Stimulated activated CD8-positive, alpha-beta memory T cell treated with anti-CD3 and anti-CD28 coated beads, Interleukin-2, amount 100 ng/mL, for 1 hour (primary cell): ENCODE measurements at places on chromosomes 4 and X.
A peak's percentile ranks its signal among the peaks of the same experiment; 100 is the strongest.

- no peak for DNase-seq
Measured at GRCh38 chrX:46208225-46208854, 336.9 kb downstream of the ZNF674 start.

DNA sequence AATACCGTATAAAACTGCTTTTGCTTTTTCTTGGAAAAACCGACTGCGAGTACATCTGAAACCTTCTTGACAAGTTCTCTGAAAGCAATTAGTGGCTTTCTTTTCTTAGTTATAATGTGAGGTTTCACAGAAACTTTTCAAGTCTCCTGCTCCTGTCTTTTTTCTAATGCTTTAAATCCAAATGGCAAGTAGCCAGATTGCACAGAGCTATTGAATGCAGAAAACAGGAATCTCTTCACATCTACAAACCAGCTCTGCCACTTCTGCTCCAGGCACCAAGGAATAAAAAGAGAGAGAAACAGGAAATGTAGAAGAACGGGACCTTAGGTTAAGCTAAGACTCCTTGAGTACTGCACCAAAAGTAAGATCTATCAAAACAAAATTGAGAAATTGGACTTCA, 267.3 kb upstream of the TET2 start:
- DNase-seq = no peak

DNA sequence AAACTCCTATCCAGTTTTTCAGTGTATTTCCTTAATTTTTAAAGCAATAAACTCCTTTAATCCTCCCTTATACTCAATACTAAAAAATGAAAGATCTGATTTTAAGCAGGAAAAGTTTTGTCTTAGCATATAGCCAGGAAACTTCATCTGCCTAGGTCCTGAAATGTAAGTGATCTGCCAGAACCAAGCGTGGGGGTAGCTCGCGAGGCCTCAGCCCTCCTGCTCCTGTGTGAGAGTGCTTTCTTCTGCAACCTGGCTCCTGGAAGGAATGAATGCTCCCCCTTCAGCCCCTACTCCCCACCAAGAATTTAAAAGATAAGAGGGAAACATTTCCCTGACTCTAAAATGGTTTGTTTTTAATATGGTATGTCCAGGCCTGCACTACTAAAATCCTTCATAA, 160.1 kb downstream of the CBR4 start:
- no peak for DNase-seq

GRCh38 chrX:126575911-126576310, 23.3 kb upstream of the DCAF12L1 start:
- DNase-seq = no peak

GRCh38 chr4:129929052-129929451, 833.1 kb downstream of the C4orf33 start:
- DNase-seq = no peak

GRCh38 chr4:127686658-127687057, 43.5 kb upstream of the SLC25A31 start:
- DNase-seq = no peak

- peak; percentile 17 for DNase-seq
Measured at GRCh38 chr4:153152501-153153338, 51.5 kb upstream of the TRIM2 start.

- DNase-seq = no peak
Measured at GRCh38 chr4:151804821-151805220, 44.0 kb upstream of the GATB start.

DNA sequence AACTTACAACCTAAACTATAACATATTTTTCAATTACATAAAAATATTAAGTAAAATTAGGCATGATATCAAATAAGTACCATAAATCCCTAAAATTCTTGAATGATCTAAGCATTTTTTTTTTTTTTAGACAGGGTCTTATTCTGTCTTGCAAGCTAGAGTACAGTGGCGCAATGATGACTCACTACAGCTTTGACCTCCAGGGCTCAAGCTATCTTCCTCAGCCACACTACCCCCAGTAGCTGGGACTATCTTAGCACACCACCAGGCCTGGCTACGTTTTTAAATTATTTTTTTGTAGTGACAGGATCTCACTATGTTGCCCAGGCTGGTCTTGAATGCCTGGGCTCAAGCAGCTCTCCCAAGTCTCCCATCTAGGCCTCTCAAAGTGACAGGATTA, 1042.3 kb downstream of the FSTL5 start:
- DNase-seq = no peak

DNA sequence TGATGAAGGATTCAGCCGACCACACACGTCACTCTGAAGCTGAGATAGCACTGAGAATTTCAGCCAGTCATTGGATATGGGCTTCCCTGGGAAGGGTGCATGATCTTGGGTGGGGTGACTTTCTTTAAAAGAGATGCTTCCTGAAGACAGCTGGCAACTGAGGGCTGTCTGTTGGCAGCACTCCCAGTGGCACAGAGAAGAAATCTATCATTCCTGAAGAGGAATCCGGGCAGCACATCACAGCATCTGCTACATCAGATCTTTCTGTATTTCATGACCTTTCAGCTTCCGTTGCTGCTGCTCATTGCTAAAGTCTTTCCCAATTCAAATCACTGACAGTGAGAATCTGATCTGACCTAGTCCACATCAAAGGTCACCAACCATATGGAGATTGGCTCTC, 193.8 kb upstream of the RBPJ start:
- no peak for DNase-seq

DNA sequence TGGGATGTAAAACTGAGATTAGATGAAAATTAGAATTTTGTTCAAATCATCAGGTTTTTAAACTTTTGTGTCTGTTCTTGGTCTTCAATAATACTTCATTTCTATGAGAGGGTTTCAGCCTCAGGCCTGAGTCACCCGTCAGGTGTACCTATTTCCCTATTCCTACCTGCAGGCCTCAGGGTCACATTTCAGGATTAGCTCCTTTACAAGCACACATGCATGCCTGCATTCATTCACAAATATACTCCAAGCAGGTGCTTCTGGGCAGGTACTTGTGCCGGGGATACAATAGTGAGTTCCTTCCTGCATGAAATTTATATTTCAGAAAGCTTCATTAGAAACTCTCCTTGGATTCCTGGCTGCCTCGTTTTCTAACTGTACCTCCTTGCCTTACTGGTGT, 114.9 kb downstream of the SHISA3 start:
- no peak for DNase-seq

GRCh38 chrX:118974908-118975671, 672 bp downstream of the LONRF3 start:
- DNase-seq = no peak

DNA sequence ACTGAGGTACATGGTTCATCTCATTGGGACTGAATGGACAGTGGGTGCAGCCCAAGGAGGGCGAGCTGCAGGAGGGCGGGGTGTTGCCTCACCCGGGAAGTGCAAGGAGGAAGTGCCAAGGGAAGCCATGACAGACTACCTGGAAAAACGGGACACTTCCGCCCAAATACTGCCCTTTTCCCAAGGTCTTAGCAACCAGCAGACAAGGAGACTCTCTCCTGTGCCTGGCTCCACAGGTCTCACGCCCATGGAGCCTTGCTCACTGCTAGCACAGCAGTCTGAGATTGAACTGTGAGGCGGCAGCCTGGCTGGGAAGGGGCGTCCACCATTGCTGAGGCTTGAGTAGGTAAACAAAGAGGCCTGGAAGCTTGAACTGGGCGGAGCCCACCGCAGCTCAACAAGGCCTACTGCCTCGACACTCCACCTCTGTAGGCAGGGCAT, 14.7 kb upstream of the USP53 start:
- no peak for DNase-seq

DNA sequence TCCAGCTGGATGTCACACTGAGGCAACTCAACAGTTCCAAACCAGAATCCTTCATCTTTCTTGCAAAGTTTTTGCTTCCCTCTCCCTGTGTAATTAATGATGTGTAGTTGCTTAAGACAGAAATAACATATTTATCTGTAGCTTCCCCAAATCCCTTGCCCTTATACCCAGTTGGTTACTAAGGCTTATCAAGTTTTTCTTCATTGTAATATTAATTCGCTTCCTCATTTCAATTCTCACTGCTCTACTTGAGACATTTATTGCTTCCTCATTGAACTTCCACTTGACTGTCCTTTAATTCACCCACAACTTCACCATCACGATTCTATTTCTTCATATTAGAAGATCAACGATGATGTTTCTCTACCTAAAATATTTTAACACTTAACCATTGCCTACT, 386.6 kb upstream of the CPEB2 start:
- no peak for DNase-seq

GRCh38 chr4:67030636-67031035, 514.7 kb downstream of the CENPC start:
- DNase-seq = no peak

DNA sequence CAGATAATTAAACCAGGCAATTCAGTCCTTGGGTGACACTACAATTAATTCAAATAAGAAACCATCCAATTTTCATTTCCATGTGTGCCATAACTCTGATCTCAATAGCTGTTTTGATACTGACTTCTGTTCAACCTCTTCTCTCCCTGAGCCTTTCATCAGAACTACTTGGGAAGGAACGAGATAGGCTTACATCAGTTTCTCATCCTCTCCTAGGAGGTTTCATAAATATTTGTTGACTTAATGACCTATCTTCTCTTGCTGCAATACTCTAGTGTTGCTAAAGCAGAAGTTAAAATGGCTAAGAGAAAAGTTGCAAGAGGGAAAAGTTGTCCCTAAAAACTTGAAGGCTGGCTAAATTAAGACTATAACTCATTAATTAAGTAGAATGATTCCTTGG, 41.8 kb downstream of the PRKG2 start:
- DNase-seq = no peak

- DNase-seq = no peak
Measured at GRCh38 chr4:130738233-130738632, 1642.3 kb downstream of the C4orf33 start.

DNA sequence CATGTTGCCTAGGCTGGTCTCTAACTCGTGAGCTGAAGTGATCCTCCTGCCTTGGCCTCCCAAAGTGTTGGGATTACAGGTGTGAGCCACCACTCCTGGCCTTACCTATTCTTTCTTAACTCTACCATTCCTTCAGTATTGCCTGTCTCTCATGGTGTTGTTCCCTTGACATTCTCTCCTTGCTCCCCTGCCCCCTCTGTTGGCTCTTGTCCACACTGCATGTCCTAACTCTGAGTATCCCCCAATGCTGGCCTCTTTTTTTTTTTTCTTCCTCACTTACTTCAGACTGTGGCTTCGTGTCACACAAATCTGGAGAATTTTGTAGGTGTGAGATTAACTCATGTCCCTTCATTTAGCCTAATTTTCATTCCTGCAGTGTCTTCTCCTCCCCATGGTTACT, 22.9 kb upstream of the FRMPD4 start:
- no peak for DNase-seq

DNA sequence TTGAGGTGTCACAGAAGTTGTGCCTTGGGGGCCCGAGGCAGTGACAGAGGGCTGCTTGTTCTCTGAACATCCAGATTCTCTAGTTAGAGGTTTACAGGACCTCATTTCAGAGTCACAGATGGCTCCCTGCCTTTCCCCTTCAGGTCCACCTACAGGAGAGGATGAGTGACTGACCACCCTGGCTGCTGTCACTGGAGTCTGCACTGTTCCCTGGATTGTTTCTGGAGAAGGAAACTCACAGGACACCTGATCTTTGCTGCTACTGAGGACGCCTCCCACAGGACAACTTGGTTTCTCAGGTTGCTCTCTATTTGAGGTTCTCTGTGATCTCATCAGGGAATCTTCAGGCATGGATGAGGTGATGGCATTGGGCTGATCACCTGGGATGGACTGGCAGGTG, 58.3 kb downstream of the GPRIN3 start:
- no peak for DNase-seq

- DNase-seq = no peak
Measured at GRCh38 chr4:40719008-40719623, 30.6 kb upstream of the NSUN7 start.

- no peak for DNase-seq
Measured at GRCh38 chrX:130299279-130300009, 30.7 kb upstream of the ZNF280C start.

GRCh38 chr4:184649971-184650855, 675 bp downstream of the PRIMPOL start:
- no peak for DNase-seq

- DNase-seq = no peak
Measured at GRCh38 chrX:132918523-132918922, 39.9 kb downstream of the HS6ST2 start.

DNA sequence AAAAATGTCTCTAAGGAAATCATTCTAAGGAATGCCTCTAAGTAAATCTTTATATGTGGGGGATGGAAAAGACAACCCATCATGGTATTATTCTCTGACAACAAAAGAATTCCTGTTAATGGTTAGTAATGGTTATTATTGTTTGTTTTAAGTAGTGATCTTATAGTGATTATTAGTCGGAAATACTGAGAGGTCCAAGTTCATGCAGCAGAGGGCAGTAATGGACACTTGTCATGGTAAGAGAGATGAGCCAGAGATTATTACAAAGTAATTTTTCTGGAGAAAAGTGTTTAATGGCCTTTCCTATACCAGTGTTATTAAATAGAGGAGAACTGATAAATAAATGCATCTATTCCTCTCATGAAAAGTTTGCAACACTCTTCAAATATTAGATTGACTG, 8.1 kb upstream of the DKK2 start:
- DNase-seq = no peak

DNA sequence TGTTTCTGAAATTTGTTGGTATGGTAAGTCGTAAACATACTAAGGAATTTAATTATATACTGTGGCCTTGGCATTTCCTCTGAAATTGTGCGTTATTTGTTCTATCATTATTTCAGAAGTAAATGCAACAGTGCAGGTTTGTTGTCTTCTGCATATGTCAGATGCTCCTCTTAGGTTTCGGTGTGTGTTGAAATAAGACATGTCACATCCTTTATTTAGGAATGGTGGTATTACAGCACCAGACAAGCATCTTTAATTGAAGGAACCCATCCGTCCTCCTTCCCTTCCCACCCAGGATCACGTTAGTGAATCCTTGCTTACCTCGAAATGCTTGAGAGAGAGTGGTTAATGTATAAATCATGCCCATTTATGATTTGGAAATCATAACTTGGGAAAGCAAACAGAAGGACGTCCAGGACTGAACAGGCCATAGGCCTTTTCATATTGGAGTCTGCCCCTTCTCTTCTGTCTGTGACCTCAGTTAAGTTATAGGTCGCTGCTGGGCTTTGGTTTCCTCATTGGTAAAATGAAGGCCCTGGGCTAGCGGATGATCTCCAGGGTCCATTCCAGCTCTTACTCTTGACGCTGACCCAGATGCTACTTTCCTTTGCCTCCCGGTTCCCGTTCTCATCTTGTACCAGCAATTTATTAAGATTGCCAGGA, 134.1 kb downstream of the KLHL8 start:
- DNase-seq = no peak

GRCh38 chr4:137408527-137409177, 123.6 kb downstream of the PCDH18 start:
- no peak for DNase-seq

GRCh38 chr4:107893171-107894137, 37.9 kb upstream of the CYP2U1 start:
- DNase-seq = no peak

GRCh38 chr4:110613745-110614144, 9.1 kb downstream of the PITX2 start:
- DNase-seq = no peak
